Colonic mucosa (tissue), 4 donors: ENCODE measurements at places on chromosomes 11 and 22. TPM values are rescaled to one million over a fixed set of nuclear protein-coding genes. Genes with fewer than 3 reads are reported as not detected.

DNA sequence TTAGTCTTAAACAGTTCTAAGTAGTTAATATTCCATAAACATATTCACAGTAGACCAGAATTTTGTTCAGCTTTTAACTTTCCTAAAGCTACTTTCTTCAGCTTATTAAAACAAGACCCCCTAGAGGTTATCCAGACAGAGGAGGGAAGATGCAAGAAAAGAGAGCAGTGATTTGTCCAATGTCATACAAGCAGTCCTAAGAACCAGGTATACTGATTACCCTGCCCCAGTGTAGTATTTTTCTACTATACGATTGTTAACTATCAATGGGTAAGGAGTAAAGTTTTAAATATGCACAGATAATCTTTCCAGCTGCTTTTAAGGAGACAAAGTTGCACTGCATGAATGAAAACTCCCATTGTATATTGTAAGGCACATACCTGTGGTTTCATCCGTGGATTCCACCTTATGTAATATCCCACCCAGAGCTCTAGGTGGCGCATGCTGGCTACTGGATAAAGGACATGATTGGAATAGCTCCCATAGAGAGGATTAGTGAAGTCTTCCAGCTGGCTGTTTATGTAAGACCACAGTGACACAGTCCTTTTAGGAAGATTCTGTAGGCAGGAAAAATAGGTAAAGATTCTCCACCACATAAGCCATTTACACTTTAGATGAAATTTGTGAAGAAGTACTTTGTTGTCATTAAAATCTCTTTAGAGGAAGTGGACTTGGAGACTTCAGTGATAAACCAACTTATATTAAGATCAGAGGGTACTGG, 45.6 kb downstream of the CEP57 start:
- no peak overlapping the region for H3K27ac ChIP-seq
- DNase-seq: peak; percentile 72
- no peaks in the 10 kb centered on the region for H3K27me3 ChIP-seq

DNA sequence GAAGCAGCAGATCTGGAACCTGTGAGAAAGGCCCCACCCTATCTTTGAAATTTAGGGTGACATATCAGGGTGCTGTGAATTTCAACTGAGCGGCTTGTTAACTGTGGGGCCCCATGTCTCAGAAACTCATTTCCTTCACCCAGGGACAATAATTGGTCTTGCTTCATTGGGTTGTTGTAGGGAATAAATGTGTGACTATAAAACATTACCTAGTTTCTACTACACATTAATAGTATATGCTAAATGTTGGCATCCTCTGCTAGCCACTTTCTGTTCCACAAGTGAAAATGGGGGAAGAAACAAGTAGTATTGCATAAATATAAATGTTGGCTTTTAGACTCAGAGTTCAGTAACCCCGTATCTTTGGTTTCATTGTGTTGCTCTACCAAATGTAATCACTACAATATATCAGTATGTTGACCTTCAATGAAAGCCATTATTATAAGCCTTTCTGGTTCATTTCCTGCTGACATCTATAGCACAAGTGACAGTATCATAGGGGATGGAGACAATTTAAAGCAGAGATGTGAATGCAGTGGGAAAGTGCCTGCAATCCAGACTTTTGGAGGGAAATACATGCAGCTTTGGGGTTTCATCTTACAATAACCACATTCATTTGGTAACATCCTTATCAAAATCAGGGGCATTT, 905.5 kb upstream of the RAG2 start:
- no peak for DNase-seq
- no peaks in the 10 kb centered on the region for H3K4me1 ChIP-seq
- no peak overlapping the region for H3K4me3 ChIP-seq
- no peak overlapping the region for H3K27ac ChIP-seq
- no peaks in the 10 kb centered on the region for H3K36me3 ChIP-seq

Gene OR51B5
- total RNA-seq: not detected

Gene CAPN5
- 267 TPM for total RNA-seq

Gene DNAJB13
- not detected for total RNA-seq

GRCh38 chr11:82865841-82866240, 34.4 kb downstream of the PRCP start:
- H3K27ac ChIP-seq: no peak overlapping the region
- H3K27me3 ChIP-seq: no peaks in the 10 kb centered on the region
- no peaks in the 10 kb centered on the region for H3K4me1 ChIP-seq
- H3K4me3 ChIP-seq: no peak overlapping the region
- DNase-seq: no peak
- H3K36me3 ChIP-seq: no peaks in the 10 kb centered on the region

Gene APBB1
- total RNA-seq: 6.6 TPM

DNA sequence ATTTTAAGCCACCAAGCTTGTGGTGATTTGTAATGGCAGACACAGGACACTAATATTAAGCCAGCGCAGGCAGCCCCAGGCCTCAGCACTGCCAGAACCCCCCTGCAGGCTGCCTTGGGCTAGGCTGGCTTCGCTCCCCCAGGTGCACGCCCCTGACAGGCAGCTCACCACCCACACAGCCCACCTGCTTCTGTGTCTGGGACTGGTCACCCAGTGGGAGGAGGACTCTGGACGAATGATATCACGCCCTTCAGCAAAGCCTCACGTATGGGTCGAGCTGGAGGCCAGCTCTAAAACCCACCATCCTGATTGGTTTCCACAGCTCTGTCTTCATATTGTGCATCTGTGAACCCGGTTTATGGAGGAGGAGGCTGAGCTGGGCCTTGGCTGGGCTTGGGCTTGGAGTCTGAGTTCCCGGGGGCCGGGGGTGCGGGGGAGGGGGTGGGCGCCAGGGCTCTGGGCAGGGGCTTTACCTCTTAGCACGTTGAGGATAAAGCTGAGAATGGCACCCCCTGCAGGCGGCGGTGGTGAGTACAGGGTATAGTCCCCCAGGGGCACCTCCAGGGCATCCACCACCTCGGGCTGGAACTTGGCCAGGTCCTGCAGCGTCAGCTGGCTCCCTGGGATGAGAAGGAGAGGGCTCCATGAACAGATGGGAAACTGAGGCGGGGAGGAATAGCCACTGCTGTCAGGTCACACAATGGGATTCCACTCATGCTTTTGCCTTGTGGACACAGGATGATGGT, 13.8 kb downstream of the GGT5 start:
- peak; percentile 60 for DNase-seq
- no peaks in the 10 kb centered on the region for H3K36me3 ChIP-seq
- H3K4me1 ChIP-seq: no peaks in the 10 kb centered on the region
- no peak overlapping the region for H3K27ac ChIP-seq
- H3K4me3 ChIP-seq: no peak overlapping the region

DNA sequence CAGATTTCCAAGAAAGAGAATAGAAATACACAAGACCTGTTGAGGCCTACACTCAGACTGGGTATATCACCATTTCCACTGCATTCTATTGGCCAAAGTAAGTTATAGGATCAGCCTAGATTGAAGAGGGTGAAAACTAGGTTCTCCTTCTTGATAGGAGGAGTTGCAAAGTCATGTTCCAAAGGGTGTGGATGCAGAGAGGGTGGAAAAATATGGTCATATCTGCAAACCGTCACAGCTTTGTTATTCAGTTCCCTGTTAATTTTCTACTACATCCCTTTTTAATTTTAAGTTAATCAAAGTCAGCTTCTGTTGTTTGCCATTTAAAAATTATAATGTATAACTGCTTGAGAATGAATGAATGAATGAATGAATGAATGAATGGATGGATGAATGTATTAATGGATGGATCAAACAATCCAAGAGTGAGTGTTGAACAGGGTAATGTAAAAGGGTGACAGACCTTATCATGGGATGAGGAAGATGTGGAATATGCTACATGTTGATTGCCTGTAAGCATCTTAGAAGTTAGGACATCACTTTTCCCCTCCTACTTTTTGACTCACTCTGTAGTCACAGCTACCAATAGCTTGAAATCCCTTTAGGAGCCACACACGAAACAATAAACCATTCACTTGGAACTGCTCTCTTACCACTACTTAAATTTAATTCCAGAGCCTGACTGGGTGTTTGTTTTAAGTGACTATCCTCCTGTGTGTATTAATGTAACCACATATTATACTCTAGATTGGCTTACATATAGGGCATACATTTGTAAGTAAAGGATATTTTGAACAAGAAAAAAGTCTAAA, 121.5 kb downstream of the CCDC34 start:
- no peak for DNase-seq
- no peak overlapping the region for H3K4me3 ChIP-seq
- no peaks in the 10 kb centered on the region for H3K36me3 ChIP-seq

Gene MRGPRF
- total RNA-seq: 3.0 TPM

DNA sequence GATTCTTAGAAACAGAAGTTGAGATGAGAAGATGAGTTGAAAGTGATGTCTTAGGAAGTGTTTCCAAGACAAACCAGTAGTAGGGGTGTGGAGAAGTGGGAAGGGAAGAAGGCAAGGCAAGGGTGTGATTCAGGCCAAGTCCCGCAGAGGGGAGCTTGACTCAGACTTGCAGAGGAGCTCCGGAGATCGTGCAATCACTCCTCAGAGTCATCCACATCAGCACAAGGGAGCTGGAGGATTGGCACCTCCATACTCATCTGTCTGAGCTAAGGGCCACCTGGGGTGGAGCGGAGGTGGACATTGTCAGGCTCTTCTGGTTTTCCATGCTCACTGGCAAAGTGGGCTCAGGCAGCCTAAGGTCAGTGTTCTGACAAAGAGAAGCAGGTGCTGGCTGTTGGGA, 44.4 kb downstream of the CHRDL2 start:
- DNase-seq: no peak
- no peak overlapping the region for H3K4me3 ChIP-seq
- H3K27me3 ChIP-seq: peaks cover 10% of the 10 kb centered on the region
- H3K27ac ChIP-seq: no peak overlapping the region

- DNase-seq: peak; percentile 7
- H3K27me3 ChIP-seq: no peaks in the 10 kb centered on the region
- H3K27ac ChIP-seq: no peak overlapping the region
- H3K36me3 ChIP-seq: no peaks in the 10 kb centered on the region
- H3K4me1 ChIP-seq: no peaks in the 10 kb centered on the region
Observed at GRCh38 chr22:48960980-48961660, 866.6 kb downstream of the BRD1 start.

Gene OR2AT4
- not detected for total RNA-seq

DNA sequence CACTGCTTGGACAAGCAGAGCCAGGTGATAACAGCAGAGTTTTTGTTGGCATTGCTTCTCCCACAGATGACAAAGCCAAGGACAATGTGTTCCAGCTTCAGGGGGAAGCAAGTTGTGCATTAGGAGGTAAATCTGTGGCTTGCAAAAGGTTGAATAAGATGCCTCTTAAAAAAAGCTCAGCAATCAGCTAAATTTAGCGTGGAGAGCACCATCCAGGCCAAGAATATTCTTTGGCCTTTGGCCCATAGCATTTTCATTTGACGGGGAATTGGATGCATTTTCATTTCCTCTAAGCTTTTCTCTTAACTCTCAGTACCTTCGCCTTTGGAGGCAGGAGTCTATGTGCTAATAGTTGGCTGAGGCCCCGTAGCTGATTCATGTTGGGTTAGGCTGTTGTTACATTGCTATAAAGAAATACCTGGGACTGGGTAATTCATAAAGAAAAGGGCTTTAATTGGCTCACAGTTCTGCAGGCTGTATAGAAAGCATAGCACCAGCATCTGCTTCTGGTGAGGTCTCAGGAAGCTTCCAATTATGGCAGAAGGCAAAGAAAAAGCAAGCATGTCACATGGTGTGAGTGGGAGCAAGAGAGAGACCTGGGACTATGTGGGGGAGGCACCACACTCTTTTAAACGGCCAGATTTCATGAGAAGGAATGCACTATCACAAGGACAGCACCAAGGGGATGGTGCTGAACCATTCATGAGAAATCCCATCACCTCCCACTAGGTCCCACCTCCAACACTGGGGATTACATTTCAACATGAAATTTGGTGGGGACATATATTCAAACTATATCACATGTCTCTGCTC, 350.1 kb upstream of the C11orf87 start:
- no peak overlapping the region for H3K4me3 ChIP-seq
- DNase-seq: no peak
- no peaks in the 10 kb centered on the region for H3K27me3 ChIP-seq
- no peak overlapping the region for H3K27ac ChIP-seq
- H3K4me1 ChIP-seq: no peaks in the 10 kb centered on the region

- no peak overlapping the region for H3K4me3 ChIP-seq
- peak; percentile 34 for DNase-seq
- no peaks in the 10 kb centered on the region for H3K36me3 ChIP-seq
Observed at GRCh38 chr11:15707971-15708370, 593.2 kb downstream of the INSC start.

Gene TTLL1
- total RNA-seq: 3.3 TPM

GRCh38 chr11:8826139-8826786, 84.7 kb upstream of the AKIP1 start:
- no peaks in the 10 kb centered on the region for H3K4me1 ChIP-seq
- peak overlapping the region; percentile 47 for H3K27ac ChIP-seq
- no peaks in the 10 kb centered on the region for H3K36me3 ChIP-seq
- no peaks in the 10 kb centered on the region for H3K27me3 ChIP-seq

Gene ELFN2
- 0.07 TPM for total RNA-seq
